ENCODE measurements at places on chromosomes 5 and 9. TPM values are rescaled to one million over a fixed set of nuclear protein-coding genes. Genes with fewer than 3 reads are reported as not detected.

GRCh38 chr5:150781706-150782614, 3.4 kb downstream of the SMIM3 start:
- no peak for DNase-seq

The ADGRD2 gene
- polyA plus RNA-seq: not detected

DNA sequence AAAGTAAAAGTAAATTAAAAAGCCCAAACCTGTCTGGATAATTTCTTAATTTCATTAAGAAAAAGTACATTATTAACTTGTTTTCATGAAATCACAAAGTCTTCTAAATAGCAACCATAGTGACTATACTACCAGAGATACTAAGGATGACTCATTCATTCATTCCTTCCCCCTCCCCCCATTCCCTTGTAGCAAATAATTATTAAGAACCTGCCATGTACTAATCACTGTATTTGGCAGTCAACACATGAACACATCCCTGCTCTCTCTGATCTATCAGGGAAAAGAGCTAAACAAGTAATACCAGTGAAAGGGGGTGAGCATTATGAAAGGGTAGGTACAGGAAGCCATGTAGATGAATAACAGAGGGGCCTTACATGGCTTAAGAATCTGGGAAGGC, 203.9 kb downstream of the CWC27 start:
- no peak for DNase-seq

DNA sequence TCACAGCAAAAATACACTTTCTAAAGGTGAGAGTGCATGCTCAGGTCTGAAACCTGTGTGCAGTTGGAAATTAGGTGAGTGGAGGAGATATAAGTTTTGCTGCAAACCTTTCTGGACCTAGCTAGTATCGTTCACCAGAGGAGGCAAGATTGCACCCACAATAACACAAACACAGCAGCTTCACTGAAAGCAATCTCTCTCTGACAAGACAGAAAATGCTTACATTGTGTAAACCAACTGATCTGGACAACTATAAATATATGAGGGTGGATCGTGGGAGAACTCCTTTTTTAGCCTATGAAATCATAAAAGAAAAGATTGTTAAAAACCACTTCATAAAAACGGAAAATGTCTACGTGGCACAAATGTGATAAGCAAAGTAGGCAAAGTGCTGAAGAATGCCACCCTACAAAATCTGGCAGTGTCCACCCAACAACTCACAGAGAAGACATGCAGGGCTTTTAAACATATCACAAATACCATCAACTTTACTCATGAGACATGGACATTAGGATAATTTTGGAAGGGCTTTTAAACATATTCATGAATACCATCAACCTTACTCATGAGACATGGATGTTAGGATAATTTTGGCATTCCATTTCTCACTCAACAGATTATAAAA, 134.3 kb downstream of the CDH18 start:
- no peak for DNase-seq

The ITGA2 gene
- polyA plus RNA-seq: 23.4 TPM

- no peak for DNase-seq
Measured at GRCh38 chr9:21523021-21524014, 41.2 kb upstream of the IFNE start.

The ELOVL7 gene
- polyA plus RNA-seq: 12.9 TPM

- no peak for DNase-seq
Measured at GRCh38 chr9:7185612-7186011, 427.8 kb downstream of the KDM4C start.

DNA sequence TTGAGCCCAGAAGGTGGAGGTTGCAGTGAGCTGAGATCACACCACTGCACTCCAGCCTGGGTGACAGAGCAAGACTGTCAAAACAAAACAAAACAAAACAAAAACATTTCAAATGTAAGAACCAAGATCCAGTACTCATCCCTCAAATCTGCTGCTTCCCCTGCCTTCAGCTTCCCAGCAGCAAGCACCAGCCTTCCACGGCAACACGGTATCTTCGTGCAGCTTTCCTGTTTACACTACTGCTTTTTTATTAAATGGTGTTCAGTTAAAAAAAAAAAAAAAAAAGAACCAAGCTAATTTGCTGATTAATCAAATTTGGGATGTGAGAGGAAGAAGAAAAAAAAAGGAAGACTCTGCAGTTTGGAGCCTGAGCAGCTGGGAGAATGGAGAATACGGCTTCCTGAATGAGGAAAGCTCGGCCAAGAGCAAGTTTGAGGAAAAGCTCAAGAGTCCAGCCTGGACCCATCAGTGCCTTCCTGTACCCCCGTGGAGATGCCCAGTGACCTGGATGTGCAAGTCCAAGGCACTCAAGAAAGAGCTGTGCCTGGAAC, 28.0 kb upstream of the SLC2A8 start:
- DNase-seq: no peak

DNA sequence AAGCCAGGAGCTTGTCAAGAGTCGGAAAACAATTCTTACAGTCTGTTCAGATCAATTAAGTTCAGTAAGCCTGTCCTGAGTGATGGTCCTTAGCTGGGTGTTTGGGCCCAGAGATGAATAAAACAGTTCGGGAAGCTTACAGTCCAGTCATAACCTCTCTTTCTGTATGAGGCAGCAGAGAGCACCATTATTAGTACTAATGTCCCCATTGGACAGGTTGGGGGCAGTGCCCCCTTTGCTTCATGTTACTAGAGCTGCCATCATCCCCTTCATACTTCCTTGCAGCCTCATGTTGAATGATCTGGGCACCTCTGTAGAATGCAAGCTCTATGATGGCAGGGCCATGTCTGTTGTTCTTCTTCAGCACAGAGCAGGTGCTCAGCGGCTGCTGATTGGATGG, 9.8 kb downstream of the DOCK2 start:
- no peak for DNase-seq

All from left renal cortex interstitium (tissue), 4 donors.